ENCODE measurements at places on chromosomes 2 and 18.

GRCh38 chr2:9093324-9093723 lies 89.8 kb upstream of the MBOAT2 start:
- DNase-seq, result no peak

GRCh38 chr2:24809316-24810007 lies 16.2 kb downstream of the CENPO start:
- DNase-seq, result no peak

GRCh38 chr2:109368798-109369197 lies 239.8 kb downstream of the SH3RF3 start:
- DNase-seq, result no peak

- DNase-seq, result no peak
These were observed 162.7 kb upstream of the ACAA2 start for GRCh38 chr18:49976001-49976400.

- no peak for DNase-seq
These were observed 1.4 kb upstream of the DOK6 start for GRCh38 chr18:69399253-69399652.

GRCh38 chr2:15957881-15958713 lies 17.7 kb downstream of the MYCN start:
- DNase-seq, result no peak
